ENCODE measurements at places on chromosomes 7 and 10.

DNA sequence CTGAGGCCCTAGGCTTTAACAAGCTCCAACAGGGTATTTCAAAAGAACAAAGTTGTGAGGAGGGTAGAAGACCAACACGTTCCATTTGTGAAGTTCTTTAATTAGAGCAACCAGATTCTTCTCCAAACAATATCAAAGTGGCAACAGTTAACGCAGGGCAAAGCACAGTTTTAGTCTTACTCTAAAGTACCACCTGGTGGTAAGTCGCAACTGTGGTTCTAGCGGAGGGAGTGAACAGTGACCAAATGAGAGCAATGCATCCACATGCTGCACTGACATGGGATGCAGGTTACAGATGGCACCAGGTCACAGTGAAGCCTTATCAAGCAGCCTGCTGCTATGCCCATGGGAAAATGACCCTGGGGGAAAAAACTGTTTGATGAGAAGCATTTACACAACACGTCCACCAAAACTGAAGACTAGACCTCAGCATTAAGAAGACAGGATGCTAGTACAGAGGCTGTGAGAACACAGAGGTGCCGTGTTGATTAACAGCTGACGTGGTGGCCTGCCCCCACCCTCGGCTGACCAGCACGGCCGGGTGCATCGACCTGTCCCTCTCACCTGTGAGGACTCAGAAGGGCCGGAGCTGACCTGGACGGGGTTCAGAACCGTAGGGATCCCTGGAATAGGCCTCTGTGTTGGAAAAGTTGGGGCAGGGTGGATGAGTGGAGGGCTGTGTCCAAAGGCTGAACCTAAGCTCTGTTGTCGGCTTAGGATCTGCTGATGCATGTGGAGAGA is 211.2 kb downstream of the GLI3 start:
- no peak for DNase-seq

GRCh38 chr10:69224862-69225657 is 4.9 kb downstream of the HKDC1 start:
- no peak for DNase-seq

GRCh38 chr10:97590748-97591495 is 1.4 kb downstream of the C10orf62 start:
- DNase-seq = no peak

DNA sequence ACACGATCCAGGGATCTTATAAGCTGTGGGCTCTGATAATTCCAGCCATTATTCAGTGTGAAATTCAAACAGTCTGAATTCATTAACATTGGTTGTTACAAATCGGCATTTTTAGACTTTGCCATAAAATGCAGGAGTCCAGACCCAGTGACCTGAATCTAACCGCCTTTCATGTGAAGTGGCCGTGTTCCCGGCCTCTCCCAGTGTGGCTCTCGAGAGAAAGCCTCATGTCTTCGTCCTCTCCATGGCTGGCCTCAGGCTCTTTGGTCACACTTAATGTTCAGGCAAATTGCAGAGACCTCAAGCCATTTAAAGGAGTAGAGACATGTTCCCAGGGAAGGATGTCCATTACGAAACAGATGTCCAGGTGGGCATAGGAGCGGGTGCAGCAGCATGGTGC is 59.3 kb downstream of the CTBP2 start:
- DNase-seq = no peak

DNA sequence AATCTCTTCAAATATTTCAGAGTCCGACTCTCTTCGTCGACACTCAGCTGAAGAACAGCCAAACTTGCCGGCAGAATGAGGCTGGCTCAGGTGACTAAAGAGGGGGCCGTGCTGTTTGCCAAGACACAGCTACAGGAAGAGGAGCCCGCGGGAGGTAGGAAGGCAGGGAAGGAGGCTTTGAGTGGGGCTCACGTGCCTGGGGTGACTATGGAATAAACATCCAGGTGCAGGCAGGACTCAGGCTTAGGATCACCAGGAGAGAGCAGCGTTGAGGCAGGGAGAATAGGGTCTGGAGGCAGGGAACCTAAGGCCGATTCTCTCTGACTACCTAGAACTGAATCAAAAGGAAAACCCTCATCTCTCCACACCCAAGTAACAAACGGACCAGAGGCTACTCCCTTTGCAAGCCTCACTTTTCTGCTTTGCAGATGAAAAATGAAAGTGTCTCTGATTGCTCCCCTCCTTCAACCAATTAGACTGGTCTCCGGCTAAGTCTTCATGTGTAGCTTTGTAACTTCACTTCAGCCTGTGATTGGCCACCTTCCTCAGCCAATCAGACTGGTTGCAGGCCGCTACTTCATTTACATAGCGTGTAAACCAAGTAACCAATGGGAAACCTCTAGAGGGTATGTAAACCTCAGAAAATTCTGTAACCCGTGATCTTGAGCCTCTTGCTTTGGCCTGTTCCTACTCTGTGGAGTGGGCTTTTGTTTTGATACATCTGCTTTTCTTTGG is 19.7 kb upstream of the BNIP3 start:
- DNase-seq = no peak

DNA sequence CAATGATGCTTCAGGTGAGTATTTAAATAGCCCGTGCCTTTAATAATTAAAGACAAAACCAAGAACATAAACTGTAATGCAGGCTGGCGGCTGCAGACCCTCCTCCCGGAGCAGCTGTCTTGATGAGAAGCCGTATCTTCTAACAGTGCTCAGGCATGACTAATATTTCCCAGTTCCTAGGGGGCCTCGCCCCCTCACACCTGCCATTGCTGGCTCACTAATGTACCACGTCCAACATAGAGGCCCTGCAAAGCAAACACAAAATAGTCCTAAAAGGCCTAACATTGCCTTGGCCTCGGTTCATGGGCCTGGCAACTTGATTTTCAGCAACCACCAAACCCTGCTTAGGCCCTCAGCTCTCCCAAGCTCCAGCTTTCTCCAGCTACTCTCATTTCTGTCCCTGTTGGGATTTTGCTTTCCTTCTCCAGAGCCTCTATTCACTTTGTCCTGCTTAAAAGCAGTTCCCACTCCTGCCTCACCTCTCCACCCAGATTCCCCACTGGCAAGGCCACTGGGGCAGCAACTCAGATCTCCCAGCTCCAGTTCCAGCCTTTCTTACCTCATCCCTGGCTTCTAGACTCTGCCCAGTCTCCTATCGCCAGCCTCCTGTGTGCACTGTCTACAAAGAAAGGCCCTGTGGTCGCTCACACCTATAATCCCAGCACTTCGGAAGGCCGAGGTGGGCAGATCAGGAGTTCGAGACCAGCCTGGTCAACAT is 16.2 kb downstream of the SORBS1 start:
- no peak for DNase-seq

DNA sequence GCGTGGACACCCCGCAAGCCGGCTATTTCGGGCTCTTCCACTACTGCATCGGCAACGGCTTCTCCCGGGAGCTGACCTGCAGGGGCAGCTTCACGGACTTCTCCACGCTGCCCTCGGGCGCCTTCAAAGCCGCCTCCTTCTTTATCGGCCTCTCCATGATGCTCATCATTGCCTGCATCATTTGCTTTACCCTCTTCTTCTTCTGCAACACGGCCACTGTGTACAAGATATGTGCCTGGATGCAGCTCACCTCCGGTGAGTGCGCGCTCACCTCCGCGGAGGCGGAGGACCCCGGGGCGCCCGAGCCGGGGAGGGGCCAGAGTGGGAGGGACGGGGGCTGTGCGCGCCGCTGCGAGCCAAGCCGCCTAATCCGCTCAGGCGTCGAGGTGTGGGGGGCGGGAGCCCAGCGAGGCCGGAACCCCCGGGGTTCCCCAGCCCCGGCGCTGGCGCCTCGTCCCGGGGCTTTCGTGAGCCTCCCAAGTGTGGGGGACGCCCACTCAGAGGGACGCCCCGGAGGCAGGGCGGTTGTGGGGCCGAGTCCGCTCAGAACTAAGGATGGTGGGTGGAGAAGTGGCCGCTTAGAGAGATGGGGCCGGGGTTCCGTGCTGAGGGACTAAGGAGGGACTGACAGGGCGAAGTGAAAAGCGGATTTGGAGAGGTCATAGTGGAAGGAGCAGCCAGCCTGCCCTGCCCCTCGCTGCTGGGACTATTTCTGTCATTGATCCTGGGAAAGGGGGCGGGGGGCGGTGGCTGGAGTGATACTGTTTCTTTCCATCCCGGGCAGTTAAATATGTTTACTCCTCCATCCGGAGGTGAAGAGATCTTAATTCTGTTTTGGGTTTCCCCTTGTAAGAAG is 795 bp downstream of the LHFPL3 start:
- DNase-seq = no peak

- DNase-seq = no peak
Measured at GRCh38 chr10:52668024-52668423, 104.6 kb downstream of the MBL2 start.

DNA sequence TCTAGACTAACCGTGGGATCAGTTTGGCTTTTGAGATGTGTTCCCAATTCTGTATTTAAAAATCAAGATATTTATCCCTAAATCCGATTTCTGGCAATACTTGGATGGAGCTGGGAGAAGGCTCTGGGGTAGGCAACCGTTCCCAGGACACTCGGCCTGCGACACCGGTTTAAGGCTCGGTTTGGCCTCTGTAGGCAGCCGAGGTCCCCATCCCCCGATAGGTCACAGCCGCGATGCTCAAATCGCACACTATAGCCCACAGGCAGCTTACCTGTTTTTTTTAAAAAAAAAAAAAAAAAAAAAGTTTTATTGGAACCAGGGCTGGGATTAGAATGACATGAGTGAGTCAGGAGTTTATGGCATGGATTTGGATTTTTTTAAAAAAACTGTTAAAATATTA is 729 bp upstream of the TAF3 start:
- DNase-seq = no peak

DNA sequence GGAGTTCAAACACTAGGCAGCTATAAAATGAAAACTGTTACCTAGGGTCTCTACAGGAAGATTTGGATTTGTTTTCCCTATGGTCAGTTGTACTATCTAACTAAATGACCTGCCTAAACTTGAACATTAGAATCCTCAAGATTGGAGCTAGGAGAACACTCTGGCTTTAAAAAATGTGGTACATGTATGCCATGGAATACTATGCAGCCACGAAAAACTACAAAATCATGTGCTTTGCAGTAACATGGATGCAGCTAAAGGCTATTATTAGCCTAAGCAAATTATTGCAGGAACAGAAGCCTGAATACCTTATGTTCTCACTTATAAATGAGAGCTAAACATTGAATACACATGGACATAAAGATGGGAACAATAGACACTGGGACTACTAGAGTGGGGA is 87.1 kb upstream of the MAGI2 start:
- DNase-seq = no peak

GRCh38 chr10:79628083-79628482 is 17.3 kb downstream of the SFTPA1 start:
- no peak for DNase-seq

GRCh38 chr7:101664436-101664835 is 35.3 kb upstream of the MYL10 start:
- DNase-seq = peak; percentile 68

GRCh38 chr10:79344502-79345195 is 2.6 kb upstream of the PPIF start:
- no peak for DNase-seq

GRCh38 chr7:18175801-18176450 is 148.3 kb upstream of the PRPS1L1 start:
- no peak for DNase-seq

- DNase-seq = no peak
Measured at GRCh38 chr7:28956608-28957063, 1.5 kb downstream of the TRIL start.

- no peak for DNase-seq
Measured at GRCh38 chr10:18334116-18334867, 194.1 kb downstream of the CACNB2 start.

DNA sequence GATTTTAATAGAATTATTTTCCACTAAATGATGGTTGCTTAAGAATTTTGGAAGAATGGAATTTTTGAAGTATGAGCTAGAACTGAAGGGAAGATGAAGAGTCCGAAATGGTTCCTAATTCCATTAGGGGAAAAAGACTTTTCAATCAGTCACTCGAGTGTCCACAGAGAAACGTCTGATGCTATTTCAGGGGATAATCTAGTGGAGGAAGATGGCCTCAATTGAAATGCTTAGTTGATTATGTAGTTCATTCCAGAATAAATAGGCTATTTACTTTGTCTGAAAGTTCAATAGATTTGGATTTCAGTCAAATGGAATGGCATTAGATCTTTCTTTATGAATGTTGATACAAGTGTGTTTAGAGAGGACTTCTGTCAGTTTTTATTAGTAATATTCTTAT is 365.4 kb downstream of the NRG3 start:
- no peak for DNase-seq

DNA sequence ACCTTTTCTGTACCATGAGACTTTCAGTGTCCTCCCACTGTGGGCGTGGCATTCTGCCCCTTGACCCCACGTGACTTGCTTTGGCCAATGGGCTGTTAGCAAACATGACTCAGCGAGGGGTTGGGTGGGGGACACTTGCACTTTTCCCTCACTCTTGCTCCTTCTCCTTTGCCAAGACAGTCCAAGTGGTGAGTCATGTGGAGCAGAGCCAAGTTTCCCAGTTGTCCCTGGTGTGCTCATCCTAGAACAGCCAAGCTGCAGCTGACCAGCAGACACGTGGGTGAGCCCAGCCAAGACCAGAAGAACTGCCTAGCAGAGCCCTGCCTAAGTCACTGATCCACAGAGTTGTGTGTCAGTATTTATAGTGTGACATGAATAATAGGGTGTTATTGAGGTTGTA is 82.8 kb upstream of the CPXM2 start:
- DNase-seq = no peak

- DNase-seq = no peak
Measured at GRCh38 chr7:118041251-118041878, 142.6 kb upstream of the LSM8 start.

- no peak for DNase-seq
Measured at GRCh38 chr10:30806850-30807249, 177.3 kb upstream of the LYZL2 start.

Measured in iPS DF 19.7 (cell line).